Myocyte (in vitro differentiated cells): ENCODE measurements at places on chromosomes 5 and 9. TPM values are rescaled to one million over a fixed set of nuclear protein-coding genes. Genes with fewer than 3 reads are reported as not detected.

The SH3TC2 gene
- 3.9 and 4.3 TPM in 2 replicates for total RNA-seq

The PCDHGB4 gene
- 1.1 and 2.2 TPM in 2 replicates for total RNA-seq

- DNase-seq, result no peak
These were observed 10.4 kb downstream of the ANGPTL2 start for GRCh38 chr9:127112056-127112455.

GRCh38 chr9:21432672-21433425 lies 7.4 kb upstream of the IFNA1 start:
- DNase-seq, result no peak
